ENCODE measurements at places on chromosomes 13 and 19.

- no peak for DNase-seq
These were observed 140.3 kb upstream of the GPC6 start for GRCh38 chr13:93086329-93086728.

GRCh38 chr19:43525836-43526771 lies 897 bp downstream of the ETHE1 start:
- DNase-seq, result no peak

DNA sequence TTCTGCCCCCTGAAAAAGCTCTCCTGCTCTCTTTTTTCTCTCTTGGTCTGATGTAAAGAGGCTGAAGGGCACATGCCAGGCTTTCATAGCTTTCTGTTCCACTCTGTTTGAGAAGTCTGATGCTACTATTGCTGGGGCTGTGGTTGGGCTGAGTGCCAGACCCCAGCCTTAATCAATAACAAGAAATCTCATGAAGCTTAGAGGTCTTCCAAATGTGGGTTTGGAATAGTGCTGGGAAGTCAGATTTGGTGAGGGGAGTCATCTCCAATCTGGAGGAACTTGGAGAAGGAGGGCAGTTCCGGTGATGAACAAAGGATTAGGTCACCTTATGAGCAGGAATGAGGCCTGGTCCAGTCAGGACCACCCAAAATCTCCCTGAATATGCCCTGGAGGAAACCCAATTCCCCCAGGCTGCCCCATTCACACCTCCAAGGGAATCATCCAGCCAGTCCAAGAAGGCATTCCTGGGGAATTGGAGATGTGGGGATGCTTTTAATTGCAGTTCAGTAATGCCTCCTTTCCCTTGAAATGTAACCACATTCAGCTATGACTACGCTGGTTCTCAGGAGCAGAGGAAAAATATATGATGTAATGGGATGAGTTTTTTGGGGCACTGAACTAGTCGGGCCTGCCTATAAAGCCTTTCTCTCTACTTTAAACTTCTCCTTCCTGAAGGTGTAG lies 102.0 kb downstream of the STARD13 start:
- no peak for DNase-seq

GRCh38 chr19:38721979-38722773 lies 22.1 kb downstream of the CAPN12 start:
- no peak for DNase-seq

GRCh38 chr19:10655457-10656312 lies 1.5 kb downstream of the ILF3 start:
- no peak for DNase-seq

All from natural killer cell treated with Interleukin-12 subunit alpha and Interleukin-12 subunit beta and Interleukin-15 and Interleukin-18, amount 100 ng/mL, for 72 hours (primary cell).